Gastrocnemius medialis (tissue), 4 donors: ENCODE measurements at places on chromosomes 6 and 20. TPM values are rescaled to one million over a fixed set of nuclear protein-coding genes. Genes with fewer than 3 reads are reported as not detected.

Gene HLA-DRA
- 52.8 TPM for total RNA-seq

GRCh38 chr6:110897433-110897832, 22.8 kb downstream of the AMD1 start:
- no peak overlapping the region for H3K4me3 ChIP-seq
- DNase-seq, result no peak
- H3K27ac ChIP-seq, result no peak overlapping the region
- H3K36me3 ChIP-seq, result no peaks in the 10 kb centered on the region
- H3K27me3 ChIP-seq, result no peaks in the 10 kb centered on the region
- H3K4me1 ChIP-seq, result no peaks in the 10 kb centered on the region

Gene RSPH4A
- total RNA-seq, result 2.8 TPM

Gene C20orf202
- total RNA-seq, result 0.24 TPM

DNA sequence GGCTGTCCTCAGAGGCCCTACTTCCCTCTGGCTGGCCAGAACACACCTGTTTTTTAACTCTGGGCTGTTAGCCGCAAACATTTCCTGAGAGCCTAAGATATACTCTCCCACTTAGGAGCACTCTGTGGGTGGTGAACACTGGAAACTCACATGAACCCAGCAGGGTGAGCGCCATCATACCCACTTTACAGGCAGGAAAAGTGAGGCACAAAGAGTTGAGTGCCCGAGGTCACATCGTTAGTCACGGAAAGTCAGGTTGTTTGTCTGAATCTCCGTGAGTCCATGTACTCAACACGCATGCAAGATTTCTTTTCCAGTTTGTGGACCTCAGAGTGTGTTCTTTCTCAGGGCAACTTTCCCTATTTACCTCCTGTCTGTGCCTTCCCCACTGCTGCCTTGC, 1.9 kb downstream of the BAK1 start:
- no peaks in the 10 kb centered on the region for H3K36me3 ChIP-seq
- no peak for DNase-seq
- peaks cover 18% of the 10 kb centered on the region for H3K4me1 ChIP-seq
- no peaks in the 10 kb centered on the region for H3K27me3 ChIP-seq

DNA sequence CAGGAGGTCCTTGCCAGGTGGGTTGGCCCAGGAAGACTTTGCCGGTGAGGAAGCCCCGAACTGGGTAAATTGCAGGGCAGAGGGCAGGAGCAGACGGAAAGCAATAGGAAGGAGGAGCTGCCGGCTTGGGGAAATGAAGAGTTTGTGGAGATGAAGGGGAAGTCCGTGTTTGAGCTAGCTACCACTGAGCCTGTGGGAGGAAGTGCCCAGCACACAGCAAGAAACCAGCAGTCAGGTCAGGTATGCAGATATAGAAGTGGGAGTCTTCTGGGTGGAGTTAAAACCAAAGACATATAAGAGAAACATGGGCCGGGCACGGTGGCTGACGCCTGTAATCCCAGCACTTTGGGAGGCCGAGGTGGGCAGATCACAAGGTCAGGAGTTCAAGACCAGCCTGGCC, 34.7 kb downstream of the CD24 start:
- no peak overlapping the region for H3K4me3 ChIP-seq
- H3K27me3 ChIP-seq, result no peaks in the 10 kb centered on the region
- H3K27ac ChIP-seq, result no peak overlapping the region
- no peak for DNase-seq
- H3K36me3 ChIP-seq, result no peaks in the 10 kb centered on the region
- H3K4me1 ChIP-seq, result no peaks in the 10 kb centered on the region

Gene TRIM10
- total RNA-seq, result not detected

Gene BPIFB1
- not detected for total RNA-seq

DNA sequence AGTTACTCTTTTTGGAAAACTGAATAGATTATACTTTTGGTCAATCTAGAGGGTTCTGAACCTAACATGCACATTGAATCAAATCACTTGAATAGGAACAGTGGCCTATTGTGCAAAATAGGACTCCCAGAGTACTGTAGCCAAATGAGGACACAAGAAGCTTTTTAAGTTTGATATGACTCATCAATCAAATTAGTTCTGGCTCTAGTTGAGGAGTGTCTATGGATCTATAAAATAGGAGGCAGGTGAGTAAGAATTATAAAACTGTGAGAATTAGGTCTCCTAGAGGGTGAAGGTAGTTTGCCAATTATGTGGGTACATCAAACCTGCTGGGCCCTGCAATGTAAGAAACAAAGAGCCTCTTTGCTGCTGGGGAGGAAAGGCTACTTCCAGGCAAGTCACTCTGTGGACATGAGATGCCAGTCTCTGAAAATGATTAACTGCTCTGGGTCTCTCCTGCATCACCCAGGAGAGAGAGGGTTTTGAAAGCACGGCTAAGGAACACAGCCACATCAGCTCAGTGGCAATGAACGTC, 112.3 kb downstream of the RCAN2 start:
- H3K27ac ChIP-seq, result no peak overlapping the region
- no peak for DNase-seq
- H3K36me3 ChIP-seq, result no peaks in the 10 kb centered on the region
- H3K4me1 ChIP-seq, result peaks cover 41% of the 10 kb centered on the region

DNA sequence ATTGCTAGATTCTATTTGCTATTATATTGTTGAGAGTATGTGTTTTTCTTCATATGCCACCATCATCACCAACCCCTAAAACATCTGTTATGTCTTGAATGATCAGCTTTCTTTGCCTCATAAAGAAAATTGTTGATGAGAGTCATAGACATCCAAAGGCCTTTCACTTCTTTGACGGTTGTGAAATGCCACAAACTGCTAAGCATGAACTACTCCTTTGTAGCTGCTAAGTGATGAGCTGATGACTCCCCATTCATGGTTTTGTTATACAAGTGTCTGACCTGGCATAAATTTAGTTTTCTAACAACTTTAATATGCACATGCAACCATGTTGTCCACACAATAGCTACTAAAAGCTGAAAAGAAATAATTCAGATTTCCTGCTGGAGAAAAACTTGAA, 684 bp upstream of the MED23 start:
- H3K27ac ChIP-seq, result peak overlapping the region; percentile 69
- peak overlapping the region; percentile 82 for H3K4me3 ChIP-seq
- no peak for DNase-seq
- H3K27me3 ChIP-seq, result no peaks in the 10 kb centered on the region
- peaks cover 3% of the 10 kb centered on the region for H3K36me3 ChIP-seq

GRCh38 chr6:100462706-100463629, 1.8 kb downstream of the SIM1 start:
- no peaks in the 10 kb centered on the region for H3K36me3 ChIP-seq
- H3K27me3 ChIP-seq, result peaks cover 99% of the 10 kb centered on the region
- no peak overlapping the region for H3K27ac ChIP-seq
- peak overlapping the region; percentile 23 for H3K4me3 ChIP-seq
- no peak for DNase-seq
- peaks cover 10% of the 10 kb centered on the region for H3K4me1 ChIP-seq

DNA sequence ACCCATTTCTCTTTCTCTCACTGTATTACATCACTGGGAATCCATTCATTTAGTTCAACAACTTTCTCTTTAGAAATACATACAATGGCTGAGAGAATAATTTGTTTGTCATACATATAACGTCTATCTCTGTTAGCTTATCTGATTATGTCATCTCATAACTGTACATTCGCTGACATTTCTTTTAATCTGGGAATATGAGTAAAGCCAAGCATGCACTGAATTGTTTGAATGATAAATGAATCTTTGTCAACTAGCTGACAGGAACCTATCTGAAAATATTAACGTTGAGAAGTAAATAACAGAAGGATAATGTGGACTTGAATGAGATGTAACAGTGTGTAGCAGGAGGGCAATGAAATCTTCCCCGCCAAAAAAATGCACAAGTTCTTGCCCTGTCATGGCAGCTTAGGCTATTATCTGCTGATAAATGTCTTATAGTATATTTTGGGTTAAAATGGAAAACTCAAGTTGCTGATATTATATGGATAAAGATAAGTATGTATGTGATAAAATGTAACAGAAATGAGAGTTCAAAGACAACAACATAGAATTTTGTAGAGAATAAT, 581.2 kb upstream of the ADGRB3 start:
- no peak overlapping the region for H3K4me3 ChIP-seq
- no peak overlapping the region for H3K27ac ChIP-seq
- H3K27me3 ChIP-seq, result no peaks in the 10 kb centered on the region
- H3K36me3 ChIP-seq, result no peaks in the 10 kb centered on the region

DNA sequence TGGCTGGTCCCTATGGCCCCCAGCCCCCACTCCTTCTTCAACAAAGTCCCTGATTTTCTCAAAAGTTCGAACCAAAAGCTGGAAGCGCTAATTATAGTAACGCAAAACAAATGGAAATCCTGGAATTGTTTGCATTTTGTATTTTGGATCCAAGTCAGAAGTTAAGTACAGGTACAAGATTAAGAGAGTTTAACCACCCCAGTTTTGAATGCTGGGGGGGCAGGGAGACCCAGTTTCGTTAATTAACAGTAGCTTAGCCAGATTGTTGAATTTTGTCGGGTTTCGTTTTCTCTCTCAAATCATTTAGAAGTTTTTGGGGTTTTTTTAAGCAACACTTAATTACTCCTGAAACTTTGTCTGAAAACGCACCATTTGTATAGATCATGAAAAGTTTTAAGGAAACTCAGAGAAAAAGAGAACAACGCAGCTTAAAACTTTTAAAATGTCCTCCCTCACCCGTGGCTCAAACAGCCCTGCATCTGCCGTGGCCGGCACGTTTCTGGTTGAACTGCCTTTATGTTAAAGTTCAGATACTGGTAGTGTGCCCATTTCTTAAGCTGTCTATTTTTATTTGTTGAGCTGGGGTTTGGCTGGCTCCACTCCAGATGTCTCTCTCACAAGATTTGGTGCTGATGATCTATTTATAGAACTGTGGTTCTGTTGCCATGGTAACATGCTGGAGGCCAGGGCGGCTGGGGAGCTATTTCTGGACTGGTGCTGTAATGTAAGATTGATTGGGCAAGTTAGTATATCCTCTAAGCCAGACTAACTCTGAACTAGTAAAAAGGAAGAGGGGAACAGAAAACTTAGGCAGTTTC, 55.0 kb downstream of the GNAS start:
- H3K27ac ChIP-seq, result peak overlapping the region; percentile 84
- H3K4me1 ChIP-seq, result peaks cover 54% of the 10 kb centered on the region
- H3K36me3 ChIP-seq, result peaks cover 70% of the 10 kb centered on the region
- peak overlapping the region; percentile 34 for H3K4me3 ChIP-seq

Gene FKBP1C
- total RNA-seq, result not detected

Gene TRERF1
- total RNA-seq, result 0.47 TPM

Gene FARS2
- total RNA-seq, result 15.5 TPM

Gene RCAN2
- total RNA-seq, result 38.1 TPM

Gene COL9A3
- 0.41 TPM for total RNA-seq

Gene ATP6V1G2
- total RNA-seq, result 1.6 TPM

- no peaks in the 10 kb centered on the region for H3K27me3 ChIP-seq
- no peaks in the 10 kb centered on the region for H3K36me3 ChIP-seq
- H3K4me1 ChIP-seq, result no peaks in the 10 kb centered on the region
- no peak for DNase-seq
These were observed 560.4 kb downstream of the CD109 start for GRCh38 chr6:74256381-74256780.

DNA sequence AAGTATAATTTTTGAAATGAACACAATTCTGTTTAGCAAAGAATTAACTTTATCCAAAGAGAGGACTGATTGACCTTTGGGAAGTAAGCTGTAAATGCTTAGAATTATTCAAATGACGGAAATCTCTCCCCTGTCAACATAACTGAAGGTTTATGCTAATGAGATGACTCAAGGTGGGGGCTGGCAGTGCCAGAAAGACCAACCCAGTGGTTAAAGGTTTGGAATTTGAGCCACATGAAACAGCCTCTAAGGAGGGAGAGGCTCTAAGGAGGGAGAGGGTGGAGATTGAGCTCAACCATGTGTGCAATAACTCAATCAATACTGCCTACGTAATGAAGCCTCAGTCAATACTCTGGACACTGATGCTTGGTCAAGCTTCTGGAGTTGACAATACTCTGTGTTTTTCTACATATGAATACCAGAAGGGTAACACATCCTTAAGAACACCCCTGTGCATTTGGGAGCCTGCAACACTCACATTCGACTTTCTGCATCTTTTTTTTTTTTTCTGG, 123.4 kb upstream of the TENT5A start:
- H3K4me3 ChIP-seq, result no peak overlapping the region
- no peaks in the 10 kb centered on the region for H3K36me3 ChIP-seq
- no peak overlapping the region for H3K27ac ChIP-seq
- H3K27me3 ChIP-seq, result no peaks in the 10 kb centered on the region

DNA sequence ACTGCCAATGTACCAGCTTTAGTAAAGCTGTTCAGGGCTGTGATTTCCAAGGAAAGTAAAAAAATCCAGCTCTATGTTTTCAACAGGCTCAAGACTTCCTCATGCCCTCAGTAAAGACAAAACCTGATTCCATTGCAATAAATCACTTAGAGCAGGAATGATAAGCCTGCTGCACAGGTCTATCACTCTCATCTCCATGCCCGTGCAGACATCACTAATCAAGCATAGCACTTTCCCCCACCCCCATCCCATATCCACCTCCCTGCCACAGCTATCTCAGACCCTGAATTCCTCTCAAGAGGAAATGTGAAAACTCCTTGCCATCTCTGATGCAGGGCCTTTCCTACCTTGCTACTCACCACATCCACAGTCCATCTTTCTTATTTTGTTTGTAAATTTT, 554.9 kb downstream of the MAFB start:
- no peak for DNase-seq
- no peaks in the 10 kb centered on the region for H3K36me3 ChIP-seq
- H3K4me1 ChIP-seq, result no peaks in the 10 kb centered on the region
- H3K27me3 ChIP-seq, result no peaks in the 10 kb centered on the region

DNA sequence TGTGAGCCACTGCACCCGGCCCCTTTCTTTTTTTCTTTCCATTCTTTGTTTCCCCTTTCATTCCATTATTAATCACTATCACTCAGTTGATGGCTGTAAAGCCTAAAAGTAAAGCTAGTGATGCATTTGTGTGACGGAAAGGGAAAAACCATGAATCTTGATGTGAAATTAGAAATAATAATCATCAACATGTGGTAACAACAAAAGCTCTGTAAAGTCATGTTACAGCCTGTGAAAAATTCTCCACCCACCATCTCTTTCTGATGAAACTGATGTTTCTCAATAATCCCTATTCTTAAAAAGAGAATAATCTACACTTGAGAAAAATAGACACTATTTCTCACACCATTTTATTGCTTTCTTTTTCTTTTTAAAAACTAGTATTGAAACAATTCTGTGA, 80.0 kb downstream of the CRYBG1 start:
- no peaks in the 10 kb centered on the region for H3K36me3 ChIP-seq
- H3K27ac ChIP-seq, result no peak overlapping the region
- H3K4me1 ChIP-seq, result no peaks in the 10 kb centered on the region
- peaks cover 7% of the 10 kb centered on the region for H3K27me3 ChIP-seq
- H3K4me3 ChIP-seq, result no peak overlapping the region
